ENCODE measurements at places on chromosomes 13 and 19.
A peak's percentile ranks its signal among the peaks of the same experiment; 100 is the strongest.

- no peak for DNase-seq
Observed at GRCh38 chr13:52870143-52870542, 21.7 kb upstream of the PCDH8 start.

- no peak for DNase-seq
Observed at GRCh38 chr13:94198681-94199080, 280.8 kb downstream of the DCT start.

GRCh38 chr19:29524912-29525831, 622 bp upstream of the VSTM2B start:
- DNase-seq: no peak

DNA sequence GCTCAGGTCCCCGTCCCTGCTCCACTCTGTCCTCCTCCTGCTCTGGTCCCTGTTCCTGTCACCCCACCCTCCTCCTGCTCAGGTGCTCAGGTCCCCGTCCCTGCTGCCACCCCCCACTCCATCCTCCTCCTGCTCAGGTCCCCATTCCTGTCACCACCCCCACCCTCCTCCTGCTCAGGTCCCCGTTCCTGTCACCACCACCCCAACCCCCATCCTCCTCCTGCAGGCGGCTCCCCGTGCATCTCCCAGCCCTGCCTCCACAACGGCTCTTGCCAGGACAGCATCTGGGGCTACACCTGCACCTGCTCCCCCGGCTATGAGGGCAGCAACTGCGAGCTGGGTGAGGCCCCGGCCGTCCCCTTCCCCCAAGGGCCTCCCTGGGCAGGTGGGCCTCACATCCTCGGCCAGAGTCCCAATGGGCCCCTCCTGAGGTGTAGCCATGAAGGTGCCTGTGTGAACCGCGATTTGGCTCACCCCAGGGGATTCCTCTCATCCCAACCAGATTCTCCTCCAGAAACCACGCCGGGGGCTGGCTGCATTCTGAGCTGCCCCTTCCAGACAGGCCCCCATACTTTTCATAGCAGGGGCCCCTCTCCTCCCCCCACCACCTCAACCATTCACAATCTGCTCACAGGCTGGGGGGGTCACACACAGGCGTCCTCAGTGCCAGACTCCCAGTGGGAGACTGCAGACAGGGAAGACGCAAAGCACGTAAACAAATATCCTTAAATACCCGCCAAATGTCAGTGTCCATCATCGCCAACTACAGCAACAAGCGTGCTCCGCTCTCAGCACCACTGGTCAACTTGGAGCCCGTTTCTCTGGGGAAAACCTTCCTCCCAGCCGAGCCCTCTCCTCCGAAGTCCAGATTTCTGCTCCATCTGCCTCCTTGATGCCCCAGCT, 4.6 kb downstream of the PROZ start:
- no peak for DNase-seq

- no peak for DNase-seq
Observed at GRCh38 chr19:1507192-1507660, 5.6 kb downstream of the ADAMTSL5 start.

GRCh38 chr19:51531349-51532315, at the start of gene SIGLEC6:
TSS of gene SIGLEC6 (minus strand) at chr19:51531670. CDS start at chr19:51531648, 22 bp downstream.
- no peak for DNase-seq

GRCh38 chr19:48975947-48976847, 11.1 kb downstream of the FTL start:
- no peak for DNase-seq

- no peak for DNase-seq
Observed at GRCh38 chr19:3692141-3693024, 7.9 kb downstream of the PIP5K1C start.

DNA sequence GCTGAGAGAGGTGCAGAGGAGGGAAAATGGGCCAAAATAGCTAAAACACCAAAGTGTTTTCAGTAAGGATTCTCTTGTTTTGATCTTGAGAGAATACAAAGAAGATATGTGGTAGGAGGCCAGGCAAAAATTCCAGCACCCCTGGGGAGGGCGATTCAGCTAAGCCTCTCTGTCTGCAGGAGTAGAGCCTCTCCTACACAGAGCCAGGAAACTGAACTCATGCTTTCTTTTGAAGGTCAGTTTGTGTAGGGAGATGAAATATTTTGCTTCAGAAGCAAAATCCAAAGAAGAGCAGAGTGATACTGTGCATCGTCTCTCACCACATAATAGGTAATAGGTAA, 565.0 kb downstream of the FGF9 start:
- no peak for DNase-seq

DNA sequence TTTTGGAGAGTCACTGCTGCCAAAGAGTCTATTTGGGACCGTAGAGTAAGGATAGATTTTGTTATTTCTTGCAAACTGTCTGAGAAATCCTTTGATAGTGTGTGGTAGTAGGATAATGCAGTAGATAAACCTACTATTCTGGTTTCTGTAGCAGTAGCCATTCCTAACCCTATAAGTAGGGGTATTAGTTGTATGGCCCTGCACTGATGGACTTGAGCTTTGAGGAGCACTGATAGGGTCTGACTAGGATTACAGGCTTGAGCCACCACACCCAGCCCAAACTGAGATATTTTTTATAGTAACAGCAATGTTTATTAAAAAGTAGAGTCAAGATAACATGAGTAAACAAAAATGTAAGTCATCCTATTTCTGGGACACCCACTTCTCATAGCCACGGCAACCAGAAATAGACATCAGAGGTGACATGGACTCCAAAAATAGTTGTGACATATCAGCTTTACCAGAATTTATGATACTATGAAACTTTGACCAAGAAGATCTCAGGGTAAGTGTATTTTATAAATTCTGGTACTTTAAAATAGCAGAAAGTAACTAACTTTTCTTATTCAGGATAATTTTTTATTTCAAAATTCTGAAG, 479.1 kb downstream of the SUCLA2 start:
- DNase-seq: no peak

- DNase-seq: no peak
Observed at GRCh38 chr13:66222926-66223325, 1007.2 kb downstream of the PCDH9 start.

- no peak for DNase-seq
Observed at GRCh38 chr13:49063497-49063896, 87.8 kb downstream of the FNDC3A start.

- DNase-seq: peak; percentile 28
Observed at GRCh38 chr19:9986787-9987281, 23.5 kb downstream of the COL5A3 start.

DNA sequence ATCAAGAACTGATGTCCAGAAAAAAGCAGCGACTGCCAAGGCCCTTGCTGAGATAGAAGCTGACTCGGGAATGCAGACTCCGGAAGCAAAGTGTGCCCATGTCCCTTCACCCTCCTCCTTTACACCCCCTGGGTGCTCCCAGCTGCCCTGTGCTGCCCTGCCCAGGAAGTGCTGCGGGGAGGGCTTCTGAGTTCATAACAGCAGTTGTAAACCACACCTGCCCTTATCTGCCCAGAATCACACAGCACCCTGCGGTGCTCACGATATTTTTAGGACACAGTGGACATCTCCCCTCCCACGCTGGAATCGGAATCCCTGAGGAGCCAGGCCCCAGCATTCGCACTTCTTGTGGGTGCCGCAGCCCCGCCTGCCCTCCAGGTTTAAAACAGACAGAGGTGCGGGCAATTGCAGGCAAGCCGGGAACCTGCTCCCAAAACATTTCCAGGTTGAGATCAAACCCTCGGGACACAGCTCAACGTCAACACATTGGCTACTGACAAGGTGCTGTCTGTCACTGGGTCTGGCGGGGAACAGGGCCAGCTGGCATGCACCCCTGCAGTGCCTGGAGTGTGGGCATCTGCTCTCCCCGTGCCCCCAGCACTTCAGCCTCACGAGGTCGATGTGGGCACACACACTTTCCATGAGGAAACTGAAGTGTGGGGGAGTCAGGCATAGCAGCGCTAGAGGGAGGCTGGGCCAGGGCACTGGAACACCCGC, 36.8 kb downstream of the RAB20 start:
- no peak for DNase-seq

GRCh38 chr19:17266975-17267788, at the start of gene BABAM1:
TSS of gene BABAM1 (plus strand) at chr19:17267443. CDS start at chr19:17268807, 1,364 bp downstream.
- DNase-seq: peak; percentile 97

GRCh38 chr13:51590971-51591627, 6.8 kb downstream of the WDFY2 start:
- DNase-seq: no peak

GRCh38 chr13:93151277-93151676, 75.3 kb upstream of the GPC6 start:
- DNase-seq: no peak

- no peak for DNase-seq
Observed at GRCh38 chr19:19064811-19065745, 1.3 kb downstream of the SLC25A42 start.

GRCh38 chr13:92461831-92462230, 764.8 kb upstream of the GPC6 start:
- DNase-seq: no peak

DNA sequence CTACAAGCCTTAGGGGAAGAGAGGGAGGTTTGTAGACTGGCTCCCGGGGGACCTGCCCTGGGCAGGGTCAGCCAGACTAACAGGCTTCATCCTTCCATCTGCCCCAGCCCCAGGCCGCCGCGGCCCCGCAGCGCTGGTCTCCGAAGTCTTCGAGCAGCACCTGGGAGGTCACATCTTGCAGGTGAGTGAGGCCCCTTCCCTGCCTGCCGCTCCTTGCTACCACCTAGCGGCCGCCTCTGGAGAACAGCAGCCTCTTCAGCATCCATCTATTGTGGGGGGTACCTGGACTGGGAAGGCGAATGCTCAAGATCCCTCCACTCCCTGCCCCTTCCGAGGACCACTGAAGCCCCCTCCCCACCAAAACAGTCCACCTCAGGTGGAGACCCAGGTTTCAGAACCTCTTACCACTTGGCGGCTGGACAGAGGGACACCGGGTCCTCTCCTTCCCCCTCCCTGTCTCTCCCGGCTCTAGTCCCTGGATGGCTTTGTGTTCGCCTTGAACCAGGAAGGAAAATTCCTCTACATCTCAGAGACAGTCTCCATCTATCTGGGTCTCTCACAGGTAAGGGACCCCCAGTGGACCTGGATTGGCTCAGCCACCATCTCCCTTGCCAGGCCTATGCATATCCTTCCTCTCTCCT, 12.7 kb downstream of the NPAS1 start:
- DNase-seq: no peak

GRCh38 chr19:50803633-50804419, 13.6 kb downstream of the ACP4 start:
- no peak for DNase-seq

DNA sequence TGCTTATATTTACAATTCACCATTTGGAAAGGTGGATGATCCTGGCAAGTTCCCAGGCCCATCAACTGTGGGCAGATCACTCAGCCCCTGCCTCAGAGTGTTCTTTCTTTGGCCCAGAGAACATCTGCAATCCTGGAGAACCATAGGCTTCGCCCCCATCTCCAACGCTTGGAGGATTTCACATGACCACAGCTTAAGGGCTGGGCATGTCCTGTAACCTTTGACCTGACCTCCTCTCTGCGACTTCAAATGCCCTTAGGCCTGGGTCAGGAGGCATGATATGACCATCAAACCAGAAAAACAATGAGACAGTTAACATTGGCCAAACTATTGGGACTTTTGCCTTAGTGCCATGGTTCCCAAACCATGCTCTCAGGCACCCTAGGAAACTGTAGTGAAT, 7.2 kb upstream of the MBNL2 start:
- DNase-seq: no peak

Measured in thoracic aorta (tissue), 2 donors.